ENCODE measurements at places on chromosomes 11 and 22.

DNA sequence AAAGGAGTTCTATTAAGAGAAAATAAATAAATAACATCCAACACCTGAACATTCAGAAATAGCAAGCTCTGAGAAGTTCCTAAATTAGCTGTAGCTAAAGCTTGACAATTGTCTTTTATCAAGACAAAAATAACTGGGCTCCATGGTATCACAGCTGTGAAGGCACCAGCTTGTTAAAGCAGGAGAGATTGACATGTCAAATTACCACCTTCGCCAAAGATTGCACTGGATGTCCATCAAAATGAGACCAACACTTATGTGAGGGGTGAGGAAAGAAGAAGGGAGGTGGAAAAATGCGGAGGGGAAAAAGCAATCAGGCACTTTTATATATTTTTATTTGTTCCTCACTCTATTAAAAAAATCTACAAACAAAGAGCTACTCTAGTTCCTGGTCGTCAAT, 1827.5 kb upstream of the RAG2 start:
- DNase-seq = no peak

DNA sequence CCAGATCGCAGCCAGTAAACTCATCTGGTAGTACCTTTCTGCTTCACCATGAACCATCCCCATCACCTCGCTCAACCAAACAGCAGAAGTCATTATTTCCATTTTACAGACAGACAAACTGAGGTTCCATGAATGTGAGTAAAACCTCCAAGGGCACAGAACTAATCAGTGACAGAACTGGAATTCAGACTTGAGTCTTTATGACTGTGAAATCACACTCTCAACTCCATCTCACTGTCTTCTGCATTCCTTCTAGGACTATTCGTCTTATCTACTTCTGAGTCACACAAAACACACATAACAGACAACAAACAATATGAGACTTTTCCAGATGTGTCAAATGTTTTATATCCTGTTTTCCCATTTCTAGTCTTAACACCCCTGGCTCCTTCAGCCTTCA, 9.3 kb upstream of the NUP50 start:
- no peak for DNase-seq

DNA sequence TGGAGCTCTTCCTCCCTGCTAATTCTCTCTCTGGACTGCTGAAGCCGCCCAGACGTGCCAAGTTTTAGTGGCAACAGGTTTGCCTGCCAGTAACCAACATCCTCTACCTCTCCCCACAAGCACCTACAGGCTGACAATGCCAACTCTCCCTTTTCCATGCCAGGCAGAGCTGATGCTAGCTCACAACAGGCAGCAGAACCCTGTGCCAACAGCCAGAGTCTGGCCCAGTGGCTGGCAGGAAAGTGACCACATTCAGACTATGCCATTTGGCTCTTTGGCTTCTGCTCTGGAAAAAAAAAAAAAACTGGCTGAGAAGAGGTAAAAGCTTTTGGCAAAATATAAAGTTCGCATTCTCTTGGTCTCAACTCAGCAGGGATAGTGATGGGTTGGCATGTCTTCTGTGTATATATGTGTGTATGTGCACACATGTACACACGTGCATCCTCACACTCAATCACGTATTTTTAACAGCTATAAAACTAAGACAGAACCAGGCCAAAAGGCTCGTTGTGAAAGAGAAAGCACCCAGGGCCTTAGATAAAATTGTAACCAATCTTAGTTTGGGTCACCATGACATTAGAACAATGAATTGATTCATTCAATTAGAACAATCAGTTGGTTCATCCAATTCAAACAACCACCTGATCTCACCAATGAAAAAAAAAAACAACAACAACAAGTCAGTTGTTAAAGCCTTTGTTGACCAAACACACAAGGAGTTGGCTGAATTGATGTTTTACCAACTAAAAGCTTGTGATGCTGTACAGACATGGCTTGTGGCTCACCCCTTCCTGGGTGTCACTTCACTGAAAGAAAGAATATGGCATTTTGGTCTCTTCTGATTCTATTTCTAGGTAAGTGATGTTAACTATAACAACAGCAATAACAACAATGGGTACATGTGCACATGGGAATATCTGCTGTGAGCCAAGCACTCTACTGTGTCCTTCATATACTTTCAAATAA, 48.6 kb downstream of the TRIM29 start:
- DNase-seq = no peak

GRCh38 chr22:50317674-50318073, 9.1 kb downstream of the DENND6B start:
- no peak for DNase-seq

DNA sequence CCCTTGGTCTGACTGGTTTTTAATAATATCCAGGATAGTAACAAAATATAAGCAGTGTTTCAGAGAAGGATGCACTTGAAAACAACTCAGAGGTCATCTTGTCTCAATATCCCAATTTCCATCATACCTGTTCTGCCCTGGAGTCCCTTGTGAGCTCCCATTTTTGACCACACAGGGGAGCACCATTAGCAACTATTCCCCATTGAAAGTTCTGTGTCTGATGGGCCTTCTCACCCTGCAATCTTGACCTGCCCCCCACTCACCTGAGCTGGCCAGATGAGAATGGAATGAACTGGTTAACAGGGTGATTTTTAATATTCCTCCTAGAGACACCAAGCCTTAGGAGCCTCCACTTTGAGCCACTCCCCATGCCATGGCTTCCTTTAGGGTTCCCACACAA, 3.8 kb upstream of the CAPN5 start:
- DNase-seq = no peak

GRCh38 chr11:97163631-97164191, 773.9 kb downstream of the JRKL start:
- DNase-seq = no peak

GRCh38 chr22:32737811-32738497, 63.6 kb upstream of the TIMP3 start:
- DNase-seq = peak; percentile 55

- DNase-seq = no peak
These were observed 993.4 kb upstream of the FAT3 start for GRCh38 chr11:91231226-91231625.

- DNase-seq = peak; percentile 34
These were observed 76.2 kb upstream of the VPREB1 start for GRCh38 chr22:22168190-22168940.

DNA sequence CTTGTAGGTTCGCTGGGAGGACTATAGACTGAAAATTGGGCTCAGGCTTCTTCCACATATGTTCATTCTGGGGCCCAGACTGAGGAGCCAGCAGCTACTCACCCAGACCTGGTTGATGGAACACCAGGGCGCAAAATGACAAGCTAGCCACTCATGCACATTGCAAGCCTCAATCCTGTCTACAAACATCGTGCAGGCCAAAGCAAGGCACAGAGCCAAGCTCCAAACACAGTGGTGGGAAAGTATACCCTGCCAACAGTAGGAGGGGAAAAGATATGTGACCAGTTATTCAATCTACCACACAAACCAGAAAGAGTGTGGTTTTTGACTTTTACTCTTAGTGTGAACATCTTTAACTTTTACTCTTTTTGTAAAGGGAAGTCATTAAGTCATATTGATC, 660.5 kb downstream of the NTM start:
- DNase-seq = no peak
